ENCODE measurements at places on chromosomes 11 and 22.
A peak's percentile ranks its signal among the peaks of the same experiment; 100 is the strongest.

GRCh38 chr22:36016684-36017083 is 11.9 kb downstream of the RBFOX2 start:
- H3K36me3 ChIP-seq, result no peaks in the 10 kb centered on the region
- H3K4me1 ChIP-seq, result peaks cover 2% of the 10 kb centered on the region
- H3K27ac ChIP-seq, result no peak overlapping the region
- DNase-seq, result no peak
- no peak overlapping the region for H3K4me3 ChIP-seq

- H3K36me3 ChIP-seq, result no peaks in the 10 kb centered on the region
- H3K4me1 ChIP-seq, result no peaks in the 10 kb centered on the region
Observed at GRCh38 chr22:35622191-35622913, 5.2 kb upstream of the MB start.

- no peaks in the 10 kb centered on the region for H3K27me3 ChIP-seq
- H3K36me3 ChIP-seq, result no peaks in the 10 kb centered on the region
- H3K4me1 ChIP-seq, result no peaks in the 10 kb centered on the region
- no peak overlapping the region for H3K27ac ChIP-seq
- no peak for DNase-seq
- no peak overlapping the region for H3K4me3 ChIP-seq
Observed at GRCh38 chr11:33207408-33207985, 46.2 kb upstream of the CSTF3 start.

- H3K27ac ChIP-seq, result no peak overlapping the region
- H3K4me1 ChIP-seq, result no peaks in the 10 kb centered on the region
- no peak overlapping the region for H3K4me3 ChIP-seq
- H3K36me3 ChIP-seq, result no peaks in the 10 kb centered on the region
Observed at GRCh38 chr22:43474161-43475101, 62.6 kb downstream of the MPPED1 start.

- no peak for DNase-seq
- no peaks in the 10 kb centered on the region for H3K27me3 ChIP-seq
- no peak overlapping the region for H3K27ac ChIP-seq
Observed at GRCh38 chr11:71342116-71342515, 89.7 kb upstream of the SHANK2 start.

GRCh38 chr22:46002757-46003270 is 25.9 kb upstream of the WNT7B start:
- H3K4me1 ChIP-seq, result peaks cover 6% of the 10 kb centered on the region
- H3K4me3 ChIP-seq, result no peak overlapping the region
- no peak for DNase-seq

- no peaks in the 10 kb centered on the region for H3K36me3 ChIP-seq
- no peaks in the 10 kb centered on the region for H3K4me1 ChIP-seq
- peaks cover 5% of the 10 kb centered on the region for H3K27me3 ChIP-seq
Observed at GRCh38 chr11:126720539-126721235, 279.9 kb downstream of the KIRREL3 start.

GRCh38 chr11:73266646-73267020 is 5.5 kb upstream of the P2RY6 start:
- H3K36me3 ChIP-seq, result no peaks in the 10 kb centered on the region
- no peak overlapping the region for H3K4me3 ChIP-seq
- H3K4me1 ChIP-seq, result no peaks in the 10 kb centered on the region
- H3K27ac ChIP-seq, result no peak overlapping the region

GRCh38 chr11:506238-506994 is 626 bp downstream of the RNH1 start:
- peak; percentile 97 for DNase-seq
- H3K36me3 ChIP-seq, result peaks cover 47% of the 10 kb centered on the region
- peaks cover 27% of the 10 kb centered on the region for H3K4me1 ChIP-seq
- peak overlapping the region; percentile 94 for H3K27ac ChIP-seq
- H3K4me3 ChIP-seq, result peak overlapping the region; percentile 85
- no peaks in the 10 kb centered on the region for H3K27me3 ChIP-seq

DNA sequence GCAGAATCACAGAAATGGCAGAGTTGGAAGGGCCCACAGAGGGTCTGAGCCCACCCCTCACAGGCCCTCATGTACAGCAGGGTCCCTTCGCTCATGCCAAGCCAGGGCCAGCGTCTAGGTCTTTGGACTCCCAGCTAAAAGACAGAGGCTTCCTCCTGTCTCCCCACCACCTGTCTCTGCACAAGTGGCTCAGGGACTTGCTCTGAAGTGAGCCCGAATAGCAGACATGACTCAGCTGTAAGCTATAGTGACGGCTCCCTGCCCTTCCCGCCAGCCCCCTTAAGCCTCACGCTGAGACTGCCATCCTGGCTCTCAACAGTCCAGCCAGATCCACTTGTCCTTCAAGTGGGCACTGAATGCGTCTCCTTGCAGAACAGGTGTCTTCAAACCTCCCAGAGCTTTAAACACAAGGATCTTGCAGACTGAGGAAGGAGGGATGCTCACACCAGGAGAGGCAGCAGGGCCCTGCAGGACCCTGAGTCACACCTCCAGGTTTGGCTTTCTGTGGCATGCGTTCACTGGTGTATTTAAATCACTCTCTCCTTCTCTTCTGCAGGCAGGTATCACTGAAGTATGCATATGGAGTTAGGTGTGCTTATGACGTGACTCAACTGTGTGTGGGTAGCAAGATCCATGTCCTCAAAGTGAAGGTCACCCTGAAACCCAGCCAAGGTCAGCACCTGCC is 154.9 kb downstream of the CACNA1I start:
- no peak for DNase-seq
- no peaks in the 10 kb centered on the region for H3K36me3 ChIP-seq
- no peak overlapping the region for H3K27ac ChIP-seq
- H3K4me1 ChIP-seq, result no peaks in the 10 kb centered on the region
- no peak overlapping the region for H3K4me3 ChIP-seq
- H3K27me3 ChIP-seq, result no peaks in the 10 kb centered on the region

DNA sequence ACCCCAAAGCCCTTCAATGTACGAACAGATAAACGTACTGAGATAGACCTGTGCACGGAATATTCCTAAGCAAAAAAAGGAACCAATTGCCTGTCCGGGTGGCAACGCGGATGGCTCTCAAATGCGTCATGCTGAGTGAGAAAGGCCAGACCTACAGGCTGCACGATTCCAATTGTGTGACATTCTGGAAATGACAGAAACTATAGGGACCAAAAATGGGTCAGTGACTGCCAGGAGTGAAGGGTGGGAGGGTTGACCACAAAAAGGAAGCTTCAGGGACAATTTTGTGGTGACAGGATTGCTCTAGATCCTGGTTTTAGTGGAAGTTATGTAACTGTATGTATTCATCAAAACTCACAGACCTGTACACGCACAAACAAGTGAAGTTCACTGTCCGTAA is 24.0 kb upstream of the SYT8 start:
- DNase-seq, result no peak
- no peaks in the 10 kb centered on the region for H3K27me3 ChIP-seq
- no peaks in the 10 kb centered on the region for H3K4me1 ChIP-seq
- no peak overlapping the region for H3K27ac ChIP-seq
- H3K36me3 ChIP-seq, result no peaks in the 10 kb centered on the region
- no peak overlapping the region for H3K4me3 ChIP-seq

DNA sequence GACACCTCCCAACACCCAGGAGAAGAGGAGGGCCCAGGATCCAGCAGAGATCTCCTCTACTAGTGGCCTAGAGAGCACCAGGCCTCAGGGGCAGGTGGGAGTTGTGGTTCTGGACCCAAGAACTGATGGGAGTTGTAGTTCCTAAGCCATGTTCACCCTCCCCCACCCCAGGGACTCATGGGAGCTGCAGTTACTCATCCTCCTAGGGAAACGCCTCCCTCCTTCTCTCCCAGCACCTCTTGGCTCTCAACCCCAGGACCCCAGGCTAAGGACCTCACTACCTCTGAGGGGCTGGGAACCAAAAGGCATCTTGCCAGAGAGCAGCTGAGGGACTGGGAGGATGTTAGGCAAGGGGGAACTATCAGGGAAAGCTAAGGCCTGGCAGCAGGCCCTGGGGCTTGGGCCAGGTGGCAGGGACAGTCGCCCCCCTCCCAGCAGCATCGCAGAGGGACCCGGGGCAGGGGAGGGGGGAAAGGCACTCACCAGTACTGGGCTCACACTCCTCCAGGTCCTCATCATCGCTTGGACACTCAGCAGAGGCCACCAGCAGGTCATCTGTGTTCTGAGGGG is 28.9 kb downstream of the SLC22A12 start:
- H3K27me3 ChIP-seq, result no peaks in the 10 kb centered on the region
- no peaks in the 10 kb centered on the region for H3K36me3 ChIP-seq
- DNase-seq, result peak; percentile 43
- H3K4me1 ChIP-seq, result peaks cover 18% of the 10 kb centered on the region

DNA sequence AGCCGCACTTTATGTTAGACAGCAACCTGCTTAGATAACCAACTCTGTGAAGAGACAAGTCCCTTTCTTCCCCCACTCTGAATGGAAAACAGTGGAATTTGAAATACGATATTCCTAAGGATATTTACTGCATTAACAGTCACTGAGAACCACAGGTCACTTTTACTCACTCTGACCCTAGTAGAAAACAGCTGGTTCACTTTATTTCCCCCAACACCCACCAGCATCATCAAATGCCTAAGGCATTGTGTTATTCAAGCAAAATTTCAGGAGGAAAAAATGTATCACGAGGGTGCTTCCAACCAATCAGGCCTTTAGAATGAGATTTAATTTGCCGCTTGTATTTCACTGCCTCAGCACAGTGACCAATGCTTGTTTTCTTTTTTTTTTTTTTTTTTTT is 1134.1 kb upstream of the CCDC90B start:
- H3K36me3 ChIP-seq, result no peaks in the 10 kb centered on the region
- no peak overlapping the region for H3K27ac ChIP-seq
- H3K4me3 ChIP-seq, result no peak overlapping the region
- no peak for DNase-seq
- no peaks in the 10 kb centered on the region for H3K27me3 ChIP-seq
- H3K4me1 ChIP-seq, result no peaks in the 10 kb centered on the region

DNA sequence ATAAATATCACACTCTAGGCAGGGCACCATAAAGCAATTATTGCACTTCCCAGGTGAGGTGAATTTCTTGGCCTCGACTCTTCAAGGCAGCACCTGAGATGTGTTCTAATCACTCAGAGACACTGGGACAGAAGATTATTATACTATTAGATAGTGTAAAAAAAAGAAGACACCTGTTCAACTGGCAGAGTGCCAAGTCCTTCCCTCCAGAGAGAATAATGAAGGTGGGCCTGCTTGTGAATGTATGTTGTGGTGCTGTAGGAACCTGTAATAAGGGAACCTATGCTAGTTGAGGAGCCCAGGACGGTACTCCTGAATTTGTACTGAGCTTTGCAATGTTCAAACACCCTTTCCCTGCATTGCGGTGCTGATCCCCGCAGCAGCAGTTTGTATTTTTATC is 107.5 kb downstream of the NXPE2 start:
- H3K4me1 ChIP-seq, result no peaks in the 10 kb centered on the region
- no peak overlapping the region for H3K27ac ChIP-seq
- H3K4me3 ChIP-seq, result no peak overlapping the region

GRCh38 chr22:39234472-39234787 is 10.4 kb downstream of the PDGFB start:
- H3K4me1 ChIP-seq, result 0 out of 2 replicates have a peak, but pooled peaks cover 7% of the 10 kb centered on the region
- peaks cover 74% of the 10 kb centered on the region for H3K27me3 ChIP-seq
- H3K27ac ChIP-seq, result no peak overlapping the region
- DNase-seq, result no peak

DNA sequence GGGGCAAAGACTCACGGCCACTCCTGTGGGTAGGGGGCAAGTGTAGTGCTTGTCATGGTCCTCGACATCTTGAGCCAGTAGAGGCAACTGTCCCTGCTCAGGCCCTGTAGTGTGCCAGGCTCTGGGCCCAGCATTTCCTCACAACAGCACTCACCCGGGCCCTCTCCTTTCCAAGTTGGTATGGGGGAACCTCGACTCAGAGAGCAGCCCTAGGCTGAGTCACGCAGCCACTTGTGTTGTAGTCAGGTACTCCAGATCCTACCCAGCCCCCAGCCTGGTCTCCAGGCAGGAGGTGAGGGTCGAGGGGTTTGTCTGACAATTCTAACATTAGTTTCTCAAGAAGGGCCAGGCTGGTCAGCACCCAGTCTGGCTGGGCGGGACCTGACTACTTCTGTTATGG is 4.1 kb downstream of the RELT start:
- no peak overlapping the region for H3K4me3 ChIP-seq
- no peak overlapping the region for H3K27ac ChIP-seq
- H3K27me3 ChIP-seq, result no peaks in the 10 kb centered on the region

- peaks cover 9% of the 10 kb centered on the region for H3K4me1 ChIP-seq
- no peak overlapping the region for H3K27ac ChIP-seq
- H3K36me3 ChIP-seq, result no peaks in the 10 kb centered on the region
- DNase-seq, result no peak
Observed at GRCh38 chr11:131691181-131692041, 321.0 kb downstream of the NTM start.

DNA sequence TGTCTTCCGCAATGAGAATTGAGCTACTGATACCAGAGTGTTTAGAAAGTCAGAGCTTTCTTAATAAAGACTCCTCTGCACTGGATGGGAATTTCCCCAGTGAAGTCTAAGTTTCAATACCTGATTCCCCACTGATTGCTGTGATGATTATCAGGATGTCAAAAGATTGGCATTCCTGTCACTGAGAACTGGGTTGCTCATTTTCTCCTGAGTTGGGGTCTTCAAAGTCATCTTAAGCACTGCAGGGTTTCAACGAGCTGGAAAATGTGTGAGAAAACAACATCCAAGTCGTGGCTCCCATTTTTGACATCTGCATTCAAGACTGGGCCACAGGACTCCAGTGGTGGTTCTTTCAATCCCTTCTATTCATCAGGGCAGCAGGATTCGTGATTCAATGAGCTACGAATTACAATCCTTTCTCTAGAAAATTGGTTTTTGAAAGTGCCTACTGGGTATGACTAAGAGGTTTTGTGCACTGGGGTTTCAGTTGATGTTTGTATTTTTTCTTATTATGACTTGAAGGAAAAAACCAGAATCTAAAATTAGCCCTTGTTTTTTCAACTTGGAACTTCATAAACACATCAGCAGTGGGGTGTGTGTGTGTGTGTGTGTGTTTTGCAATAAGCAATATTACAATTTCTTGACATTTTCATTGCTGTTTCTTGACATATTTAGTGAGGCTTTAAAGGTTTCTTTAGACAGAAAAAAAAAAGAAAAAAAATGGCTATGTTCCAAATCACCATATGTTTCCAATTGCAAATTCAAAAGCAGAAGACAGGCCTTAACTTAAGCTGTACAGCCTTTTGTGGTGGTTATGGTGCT is 233.0 kb downstream of the FAM76B start:
- no peak for DNase-seq
- H3K36me3 ChIP-seq, result no peaks in the 10 kb centered on the region
- H3K27ac ChIP-seq, result no peak overlapping the region
- H3K27me3 ChIP-seq, result no peaks in the 10 kb centered on the region

- peaks cover 1% of the 10 kb centered on the region for H3K4me1 ChIP-seq
- H3K27me3 ChIP-seq, result no peaks in the 10 kb centered on the region
- no peak overlapping the region for H3K27ac ChIP-seq
- H3K4me3 ChIP-seq, result no peak overlapping the region
Observed at GRCh38 chr11:3977078-3977477, 117.5 kb upstream of the RRM1 start.
